ENCODE measurements at places on chromosomes 7 and 10.

GRCh38 chr10:35501923-35502322, 103.2 kb upstream of the GJD4 start:
- DNase-seq, result no peak

- no peak for DNase-seq
Measured at GRCh38 chr10:33483124-33483815, 148.8 kb upstream of the NRP1 start.

- DNase-seq, result no peak
Measured at GRCh38 chr10:44118500-44118899, 266.4 kb downstream of the CXCL12 start.

DNA sequence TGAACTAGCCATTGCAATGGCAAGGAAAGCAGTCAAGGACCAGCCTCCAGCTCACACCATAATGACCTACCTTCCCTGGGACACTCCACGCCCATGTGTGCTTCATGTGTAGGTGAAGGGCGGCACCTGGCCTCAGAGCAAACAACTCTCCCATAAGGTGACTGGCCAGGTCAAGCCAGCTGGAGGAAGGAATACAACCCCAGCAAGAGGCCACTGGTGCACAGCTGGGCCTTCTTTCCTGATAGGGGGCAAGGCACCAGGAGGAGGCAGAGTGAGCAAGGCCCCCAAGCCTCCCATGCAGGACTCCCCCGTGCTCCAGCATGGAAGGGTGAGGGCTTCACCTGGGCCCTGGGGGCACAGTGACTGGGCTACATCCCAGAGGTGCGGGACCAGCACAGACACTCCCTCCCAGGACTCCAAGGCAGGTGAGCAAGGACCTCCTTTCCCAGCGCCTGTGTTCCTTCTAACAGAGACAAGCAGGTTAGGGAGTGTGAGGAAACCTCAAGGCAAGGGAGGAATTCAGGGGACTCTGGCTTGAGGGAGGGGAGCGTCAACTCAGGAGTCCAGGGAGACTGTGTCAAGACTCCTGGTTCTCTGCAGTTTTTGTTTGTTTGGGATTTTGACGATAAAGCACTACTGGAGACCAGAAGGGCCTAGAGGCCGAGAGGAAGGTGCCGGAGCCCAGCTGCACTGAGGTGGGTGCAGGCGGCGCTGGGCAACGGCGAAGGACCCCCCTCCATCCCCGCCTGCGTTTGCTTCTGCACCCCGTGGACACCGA, 1.7 kb downstream of the PTPRN2 start:
- DNase-seq, result no peak

- no peak for DNase-seq
Measured at GRCh38 chr10:21195252-21195651, 298.1 kb upstream of the NEBL start.

GRCh38 chr7:134450294-134451000, 8.5 kb downstream of the AKR1B1 start:
- DNase-seq, result no peak

DNA sequence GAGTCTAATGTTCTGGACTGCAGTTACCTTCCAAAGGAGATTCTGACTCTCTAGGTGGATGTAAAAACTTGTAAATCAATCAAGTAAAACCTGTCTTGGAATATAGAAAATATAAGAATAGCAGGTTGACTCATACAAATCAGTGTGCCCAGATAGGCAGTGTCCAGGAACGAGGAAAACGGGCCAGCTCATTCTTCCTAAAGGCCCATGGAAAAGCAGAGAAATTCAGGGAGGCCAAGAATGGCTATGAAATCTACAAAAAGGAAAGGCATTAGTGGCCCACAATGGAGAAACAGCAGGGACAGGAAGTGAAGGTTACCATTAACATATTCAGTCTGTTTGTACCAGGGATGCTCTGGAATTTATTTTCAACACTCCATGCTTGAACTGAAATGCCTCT, 14.9 kb downstream of the GLI3 start:
- no peak for DNase-seq

DNA sequence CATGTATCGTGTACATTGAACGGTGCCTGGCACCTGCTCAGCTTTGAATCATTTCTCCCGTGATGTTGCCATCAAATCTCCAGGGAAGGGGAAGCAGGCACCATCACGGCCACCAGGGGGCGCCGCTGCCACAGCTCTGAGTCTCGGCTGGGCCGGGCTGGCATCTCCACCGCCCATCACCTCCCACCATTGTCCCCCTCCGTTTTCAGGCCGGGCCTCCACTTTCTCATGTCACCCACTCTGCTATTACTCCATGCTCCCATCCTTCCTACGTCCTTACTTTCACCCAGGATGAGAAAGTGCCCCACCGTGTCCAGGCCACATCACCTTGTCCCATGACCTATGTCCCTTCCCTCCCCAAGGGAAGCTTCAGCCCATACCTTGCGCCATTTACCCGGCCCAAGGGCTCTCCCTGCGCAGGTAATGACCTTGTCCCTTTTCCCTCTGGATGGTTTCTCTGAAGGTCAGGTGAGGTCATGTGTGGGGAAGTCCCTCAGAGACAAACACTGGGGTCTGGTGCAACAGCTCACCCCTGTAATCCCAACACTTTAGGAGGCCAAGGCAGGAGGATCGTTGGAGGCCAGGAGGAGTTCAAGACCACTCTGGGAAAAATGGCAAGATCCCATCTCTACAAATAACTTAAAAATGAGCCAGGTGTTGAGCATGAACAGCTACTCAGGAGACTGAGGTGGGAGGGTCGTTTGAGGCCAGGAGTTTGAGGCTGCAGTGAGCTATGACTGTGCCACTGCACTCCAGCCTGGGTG, 31.8 kb upstream of the OCM2 start:
- no peak for DNase-seq

DNA sequence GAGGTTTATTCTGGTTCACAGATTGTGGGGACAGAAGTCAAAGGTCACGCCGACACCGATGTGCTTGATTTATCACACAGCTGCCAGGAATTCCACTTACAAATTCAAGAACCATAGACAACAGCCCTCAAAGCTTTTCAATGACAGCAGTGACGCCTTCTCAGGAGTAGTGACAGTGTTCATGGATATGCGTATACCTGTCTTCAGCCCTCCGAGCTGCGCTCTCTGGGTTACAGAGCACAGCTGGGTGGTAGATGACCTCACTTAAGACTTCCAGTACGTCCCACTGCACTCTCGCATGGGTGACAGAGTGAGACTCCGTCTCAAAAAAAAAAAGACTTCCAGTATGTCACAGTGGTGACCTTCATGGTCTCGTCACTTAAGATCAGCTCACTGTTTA, 108.5 kb downstream of the TCERG1L start:
- no peak for DNase-seq

GRCh38 chr10:78626471-78626870, 442.3 kb upstream of the ZMIZ1 start:
- no peak for DNase-seq

DNA sequence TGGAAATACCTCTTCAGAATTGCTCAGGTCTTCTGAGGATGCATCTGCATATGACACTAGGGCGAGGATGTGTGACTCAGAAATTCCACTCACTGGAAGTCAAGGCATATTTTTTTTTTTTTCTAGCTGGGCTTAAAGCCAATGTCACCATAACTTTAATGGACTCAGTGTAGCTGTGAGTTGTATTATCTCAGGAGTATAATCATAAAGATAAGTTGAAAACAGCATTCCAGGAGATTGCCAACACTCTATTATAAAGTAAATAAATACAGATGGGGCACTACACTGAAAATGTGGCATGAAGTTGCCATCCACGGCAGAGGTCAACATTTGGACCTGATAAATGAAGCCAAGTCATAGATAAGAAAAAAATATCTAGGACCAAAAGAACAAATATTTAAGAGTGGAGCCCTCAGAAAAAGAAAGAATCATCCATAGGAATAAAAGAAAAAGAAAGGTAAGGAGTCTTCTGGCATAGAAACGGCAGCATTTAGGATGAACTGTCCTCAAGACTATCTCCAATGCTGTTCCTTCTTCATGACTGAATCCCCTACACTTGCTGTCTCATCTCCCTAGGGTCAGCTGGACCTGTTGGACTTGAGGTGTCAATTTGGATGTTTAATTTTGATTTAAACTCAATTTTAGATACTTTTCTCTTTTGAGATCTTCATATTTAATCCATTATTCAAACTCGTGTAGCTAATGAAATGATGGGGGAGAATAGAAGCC, 72.9 kb upstream of the CAV2 start:
- no peak for DNase-seq

DNA sequence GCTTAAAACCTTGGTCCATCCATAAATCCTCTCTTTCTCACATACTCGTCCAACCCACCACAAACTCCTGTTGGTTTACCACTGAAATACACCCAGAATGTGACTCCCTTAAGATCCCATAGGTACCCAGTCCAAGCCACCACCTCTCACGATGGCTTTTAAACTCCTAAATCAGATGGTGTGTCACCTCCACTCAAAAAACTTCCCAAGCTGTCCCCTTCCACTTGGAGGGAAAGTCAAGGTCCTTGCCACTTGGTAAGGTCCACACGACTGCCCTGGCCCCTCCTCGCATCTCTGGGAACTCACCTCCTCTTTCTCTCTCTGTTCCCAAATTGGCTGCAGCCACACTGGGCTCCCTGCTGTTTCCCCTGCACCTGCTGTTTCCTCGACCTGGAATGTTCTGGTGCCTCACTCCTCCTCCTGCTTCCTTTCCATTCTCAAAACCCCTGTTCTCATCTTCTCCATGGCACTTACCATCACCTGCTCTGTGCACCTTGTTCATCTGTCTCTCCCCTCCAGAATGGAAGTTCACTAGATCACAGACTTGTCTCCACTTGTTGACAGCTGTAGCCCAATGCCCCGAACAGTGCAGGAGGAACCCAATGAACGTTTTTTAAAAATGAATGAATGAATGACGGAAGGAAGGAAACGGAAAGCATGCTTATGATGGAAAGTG, 23.0 kb downstream of the ZFAND2A start:
- DNase-seq, result no peak

DNA sequence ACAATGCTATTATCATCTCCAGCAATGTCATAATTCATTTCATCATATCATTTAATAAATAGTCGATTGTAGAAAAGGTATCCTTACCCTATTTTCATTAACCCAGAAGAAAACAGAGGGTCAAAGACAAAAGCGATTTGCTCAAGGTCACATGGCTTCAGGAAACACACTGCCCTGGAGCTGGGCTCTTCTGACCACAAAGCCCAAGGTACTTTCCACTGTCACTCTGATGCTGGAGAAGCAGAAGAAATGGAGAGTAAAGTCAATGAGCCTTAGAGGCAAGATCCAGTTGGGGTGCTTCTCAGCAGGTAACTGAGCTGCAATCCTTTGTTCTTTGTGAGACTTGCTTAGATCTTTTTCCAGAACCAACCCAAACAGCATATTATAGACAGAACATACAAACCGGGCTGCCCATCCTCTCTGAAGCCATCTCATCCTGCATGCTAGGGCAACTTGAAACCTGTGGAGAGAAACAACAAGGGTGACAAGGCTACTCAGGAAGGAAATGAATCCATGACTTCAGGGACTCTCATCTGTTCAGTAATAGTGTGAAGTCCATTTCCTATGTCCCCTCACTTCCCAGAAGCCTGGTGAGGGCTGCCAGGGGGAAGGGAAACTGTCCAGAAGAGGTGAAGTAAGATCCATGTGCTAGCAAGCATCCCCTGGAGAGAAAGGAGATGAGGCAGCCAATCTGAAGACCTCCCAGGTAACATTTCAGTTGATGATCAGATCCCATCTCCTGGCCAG, 148.6 kb upstream of the SVIL start:
- no peak for DNase-seq

DNA sequence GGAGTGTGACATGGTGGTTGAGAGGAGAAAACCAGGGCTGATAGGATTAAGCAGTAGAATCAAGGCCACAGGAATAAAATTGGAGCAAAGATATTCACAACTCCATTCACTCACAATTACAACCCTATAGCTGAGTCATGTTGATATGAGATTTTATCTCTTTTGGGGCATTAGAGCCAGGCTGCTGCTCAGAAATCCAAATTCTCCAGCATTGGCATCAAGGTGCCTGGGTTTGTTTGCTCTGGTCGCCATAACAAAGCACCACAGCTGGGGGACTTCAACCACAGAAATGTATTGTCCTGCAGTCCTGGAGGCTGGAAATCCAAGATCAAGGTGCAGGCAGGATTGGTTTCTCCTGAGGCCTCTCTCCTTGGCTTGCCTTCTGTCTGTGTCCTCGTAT, 52.5 kb upstream of the GRB10 start:
- DNase-seq, result no peak

- no peak for DNase-seq
Measured at GRCh38 chr7:28570970-28571288, 158.6 kb downstream of the CREB5 start.

GRCh38 chr7:108009873-108010272, 6.9 kb upstream of the LAMB1 start:
- DNase-seq, result no peak

GRCh38 chr10:3873728-3874461, 88.9 kb upstream of the KLF6 start:
- DNase-seq, result no peak

- DNase-seq, result no peak
Measured at GRCh38 chr10:1465418-1465911, 271.9 kb downstream of the ADARB2 start.

DNA sequence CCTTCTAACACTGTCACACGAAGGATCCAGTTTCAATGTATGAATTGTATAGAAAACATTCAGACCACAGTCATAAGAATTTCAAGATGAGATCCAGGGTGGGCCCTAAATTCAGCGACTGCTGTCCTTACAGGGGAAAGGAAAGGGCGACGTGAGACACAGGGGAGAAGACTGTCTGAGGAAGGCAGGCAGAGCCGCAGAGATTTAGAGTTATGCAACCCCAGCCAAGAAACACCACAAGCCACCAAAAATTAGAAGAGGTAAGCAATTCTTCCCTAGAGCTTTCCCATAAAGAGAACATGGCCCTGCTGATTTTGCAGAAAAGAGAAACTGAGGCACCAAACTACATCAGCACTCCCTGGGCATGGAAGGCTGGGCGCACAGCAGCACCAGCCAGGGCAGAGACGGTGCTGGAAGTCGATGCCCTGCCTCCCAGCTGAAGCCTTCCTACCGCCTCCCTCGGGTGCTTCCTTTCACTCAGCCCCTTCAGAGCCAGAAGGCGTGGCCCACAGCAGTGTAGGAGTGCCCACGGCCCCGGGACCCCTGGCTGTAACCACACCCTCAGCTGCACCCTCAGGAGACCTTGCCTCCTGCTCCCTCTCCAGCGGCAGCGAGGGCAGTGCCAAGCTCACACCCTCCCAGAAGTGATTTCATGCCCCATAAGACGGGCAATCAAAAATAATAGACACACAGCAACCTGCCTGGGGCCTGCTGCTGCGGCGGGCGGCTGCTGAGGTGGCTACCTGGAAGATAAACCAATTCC, 81.0 kb upstream of the LRRC4 start:
- peak; percentile 40 for DNase-seq

- no peak for DNase-seq
Measured at GRCh38 chr10:101007915-101008822, 8.6 kb downstream of the LZTS2 start.

DNA sequence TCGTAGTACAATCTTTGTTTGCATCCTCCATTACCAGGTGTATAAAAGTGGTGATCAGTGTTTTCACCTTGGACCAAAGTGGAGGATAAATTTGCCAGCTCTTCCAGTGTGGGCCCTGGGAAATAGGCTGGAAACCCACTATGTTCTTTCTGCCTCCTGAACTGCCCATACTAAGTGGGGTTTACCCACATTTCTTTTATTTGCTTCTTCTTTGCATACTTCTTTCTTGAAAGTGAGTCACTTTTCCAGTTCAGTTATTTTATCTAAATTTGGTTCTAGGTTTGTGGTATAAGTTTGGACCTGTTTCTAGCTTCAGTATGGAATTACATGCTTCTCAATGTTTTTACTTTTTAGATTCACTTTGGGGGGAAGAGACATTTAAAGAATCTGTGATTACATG, 126.2 kb upstream of the ACBD5 start:
- no peak for DNase-seq
